ENCODE measurements at places on chromosomes 4 and X.

GRCh38 chr4:68724426-68724825 is 54.0 kb upstream of the UGT2B15 start:
- no peak for DNase-seq

DNA sequence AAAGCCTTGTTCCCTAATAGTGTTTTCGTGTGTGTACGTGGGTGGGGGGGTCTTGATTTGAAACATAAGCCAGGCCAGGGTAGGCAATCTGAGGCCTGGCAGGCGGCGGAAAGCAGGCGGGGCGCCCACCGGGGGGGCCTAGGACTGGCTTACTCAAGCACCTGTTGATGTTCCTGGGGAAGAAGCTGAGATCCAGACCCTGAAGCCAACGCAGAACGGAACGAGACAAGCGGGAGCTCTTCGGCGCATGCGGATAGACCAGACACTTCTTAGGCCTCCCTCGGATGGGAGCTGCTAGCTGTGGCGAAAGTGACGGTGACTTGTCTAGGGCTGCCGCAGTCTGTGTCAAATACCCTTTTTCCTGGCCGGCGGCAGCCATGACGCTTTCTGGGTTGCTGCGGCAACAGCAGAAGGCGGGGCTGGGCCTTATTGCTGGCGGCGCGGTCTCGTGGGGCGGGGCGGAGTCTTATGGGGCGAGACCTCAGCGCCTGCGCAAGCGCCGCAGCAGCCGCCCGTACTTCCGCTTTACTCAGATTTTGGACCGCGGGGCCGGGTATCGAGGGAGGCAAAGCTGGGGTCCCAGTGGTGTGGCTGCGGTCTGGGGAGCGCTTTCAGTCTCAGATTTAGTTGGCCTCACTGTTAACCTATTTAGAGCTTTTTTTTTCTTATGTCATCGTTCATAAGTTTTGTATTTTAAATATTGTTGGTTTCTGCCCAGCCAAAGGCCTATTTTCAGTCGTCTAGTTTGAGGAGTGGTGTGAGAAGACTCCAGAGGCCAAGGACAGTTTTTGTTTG is at the start of gene SPATA4:
SPATA4 (minus strand) TSS at position 402 of the 795 bp plus-strand sequence; CDS start at position 379, 23 bp downstream.
- peak; percentile 69 for DNase-seq

- no peak for DNase-seq
Measured at GRCh38 chrX:44245733-44246132, 97.7 kb downstream of the EFHC2 start.

DNA sequence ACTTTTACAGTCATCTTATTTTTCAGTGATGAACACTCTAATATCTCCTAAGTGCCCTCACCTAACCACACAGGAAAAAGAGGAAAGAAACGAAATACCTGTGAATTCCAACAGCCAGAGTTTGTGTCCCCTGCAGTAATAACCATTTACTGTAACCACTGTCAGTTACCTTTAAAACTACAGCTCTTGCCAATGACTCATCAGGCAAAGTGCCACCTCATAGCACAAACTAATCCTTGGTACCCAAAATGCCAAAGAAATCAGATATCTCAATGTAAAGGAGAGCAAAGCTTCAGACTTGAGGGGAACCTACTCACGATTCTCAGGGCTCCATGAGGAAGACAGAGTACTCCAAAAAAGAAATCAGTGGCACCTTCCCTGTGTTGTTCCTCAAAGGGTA is 146.5 kb downstream of the NDST3 start:
- no peak for DNase-seq

- no peak for DNase-seq
Measured at GRCh38 chr4:98151145-98151924, 8.1 kb upstream of the STPG2 start.

- no peak for DNase-seq
Measured at GRCh38 chrX:108795240-108795639, 58.9 kb upstream of the IRS4 start.

DNA sequence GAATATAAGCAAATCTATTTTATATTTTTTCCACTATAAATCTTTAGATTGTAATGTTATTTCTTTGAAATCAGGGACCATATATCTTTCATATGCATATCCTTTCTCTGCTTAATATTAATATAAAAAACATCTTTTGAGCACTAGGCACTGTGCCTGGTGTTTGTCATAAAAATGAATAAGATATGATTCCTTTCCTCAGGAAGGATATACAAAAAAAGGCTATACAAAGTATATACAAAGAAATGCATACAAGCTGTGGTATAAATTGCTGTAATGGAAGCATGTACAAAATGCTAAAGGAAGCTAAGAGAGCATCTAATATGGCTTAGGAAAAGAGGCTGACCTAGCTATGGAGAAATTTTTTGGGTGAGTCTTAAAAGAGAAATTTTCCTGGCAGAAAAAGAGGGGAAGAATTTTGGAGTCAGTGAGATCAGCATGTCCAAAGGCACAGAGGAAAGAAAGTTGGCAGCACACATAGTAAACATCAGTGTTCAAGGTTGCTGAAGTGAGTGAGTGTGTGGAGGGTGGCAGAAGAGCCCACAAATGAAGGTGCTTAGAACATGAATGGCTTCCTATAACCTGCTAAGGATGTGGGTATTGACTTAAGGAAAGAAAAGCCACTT is 500.0 kb downstream of the SPRY1 start:
- no peak for DNase-seq

DNA sequence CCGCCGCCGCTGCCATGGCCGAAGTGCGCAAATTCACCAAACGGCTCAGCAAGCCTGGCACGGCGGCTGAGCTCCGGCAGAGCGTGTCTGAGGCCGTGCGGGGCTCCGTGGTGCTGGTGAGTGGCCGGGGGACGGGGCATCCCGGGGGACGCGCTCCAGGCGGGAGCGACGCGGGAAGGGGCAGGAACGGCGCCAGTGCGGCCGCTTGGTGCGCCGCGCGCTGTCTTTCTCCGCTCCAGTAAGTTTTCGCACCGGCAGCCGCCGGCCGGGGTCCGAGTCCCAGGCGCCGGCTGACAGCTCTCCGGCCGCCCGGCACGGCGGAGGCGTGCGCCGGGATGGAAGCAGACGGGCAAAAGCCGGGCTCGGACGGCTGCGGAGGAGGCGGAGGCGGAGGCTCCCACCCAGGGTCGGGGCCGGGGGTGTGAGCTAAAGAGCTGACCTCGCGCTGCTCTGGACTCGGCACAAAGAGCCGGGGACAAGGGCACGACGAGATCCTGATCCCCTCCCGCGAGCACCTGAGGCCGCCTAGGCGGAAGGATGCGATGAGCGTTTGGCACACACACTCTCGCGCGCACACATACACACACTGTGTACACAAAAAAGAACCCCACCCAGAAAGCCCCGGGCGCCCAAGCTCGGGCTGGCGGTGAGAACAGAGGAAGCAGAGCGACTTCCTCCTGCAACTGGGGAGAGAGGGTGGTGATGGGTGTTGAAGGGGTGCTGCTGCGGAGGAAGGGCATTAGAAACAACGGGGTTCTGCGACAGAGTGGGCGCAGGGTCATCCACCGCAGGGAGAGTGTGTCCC is 545 bp downstream of the DOCK11 start:
- no peak for DNase-seq

DNA sequence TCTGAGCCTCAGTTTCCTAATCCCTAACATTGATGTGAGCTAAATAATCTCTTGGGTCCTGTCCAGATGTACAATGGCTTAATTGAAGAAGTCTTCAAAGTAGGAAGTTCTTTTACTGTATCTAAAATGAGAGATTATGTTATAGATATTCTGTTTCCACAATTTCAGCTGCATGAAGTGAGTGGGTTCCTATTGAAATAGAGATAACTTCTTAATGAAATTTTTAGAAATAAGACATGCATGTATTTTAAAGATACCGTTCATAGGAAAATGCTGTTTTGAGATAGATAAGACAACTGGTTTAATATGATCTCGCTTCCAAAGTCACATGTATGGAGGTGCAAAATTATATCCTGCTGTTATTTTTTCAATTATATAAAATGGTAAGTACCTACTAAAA is 71.9 kb downstream of the CLDN22 start:
- no peak for DNase-seq

DNA sequence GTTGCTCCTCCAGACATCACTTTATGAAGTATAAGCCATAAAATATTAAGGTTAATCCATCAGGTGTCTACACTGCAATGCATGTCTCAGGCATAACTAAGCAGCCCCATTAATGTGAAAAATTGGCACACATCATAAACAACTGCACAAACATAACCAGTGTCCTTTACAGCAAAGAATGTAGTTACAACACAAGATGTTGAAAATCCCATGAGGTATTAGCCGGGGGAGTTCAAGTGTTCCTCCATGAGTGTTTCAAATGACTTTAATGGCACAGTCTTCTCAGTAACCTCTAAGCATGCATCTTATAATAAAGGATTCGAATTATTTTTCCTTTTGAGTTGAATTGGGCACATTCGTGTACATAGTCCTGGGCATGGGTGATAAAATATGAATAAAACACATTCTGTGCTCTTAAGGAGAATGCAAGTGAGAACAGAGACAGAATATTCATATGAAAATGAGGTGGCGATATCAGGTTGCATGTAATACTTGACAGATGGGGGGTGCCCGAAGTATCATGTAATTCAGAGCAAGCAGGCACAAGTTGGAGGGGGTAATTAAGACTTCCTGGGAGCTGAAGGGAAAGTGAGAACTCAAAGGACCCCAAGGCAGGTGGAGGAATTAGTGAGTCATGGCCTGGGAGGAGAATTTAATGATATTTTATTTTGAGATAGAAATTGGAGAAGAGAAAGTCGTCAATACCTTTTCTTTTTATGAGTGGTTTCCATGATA is 18.2 kb upstream of the VCX2 start:
- no peak for DNase-seq
